ENCODE measurements at places on chromosomes 5 and 9.

DNA sequence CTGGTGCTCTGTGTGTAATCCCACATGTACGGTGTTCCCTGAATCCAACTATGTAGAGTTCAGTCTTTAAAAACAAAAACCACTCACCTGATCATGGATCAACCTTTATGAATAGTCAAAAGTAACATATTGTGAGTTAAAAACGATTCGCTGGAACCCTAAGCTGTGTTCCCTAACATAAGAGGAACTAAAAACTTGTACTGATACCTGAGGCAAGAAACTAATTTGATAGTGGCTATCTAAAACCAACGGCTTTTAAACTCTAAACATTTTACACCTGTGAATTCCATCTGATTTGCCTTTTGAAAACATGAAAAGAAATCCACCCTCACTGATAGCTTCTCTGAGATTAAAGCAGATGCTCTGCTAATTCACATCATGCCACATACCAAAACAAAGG is 101.5 kb downstream of the DEPDC1B start:
- DNase-seq, result no peak

DNA sequence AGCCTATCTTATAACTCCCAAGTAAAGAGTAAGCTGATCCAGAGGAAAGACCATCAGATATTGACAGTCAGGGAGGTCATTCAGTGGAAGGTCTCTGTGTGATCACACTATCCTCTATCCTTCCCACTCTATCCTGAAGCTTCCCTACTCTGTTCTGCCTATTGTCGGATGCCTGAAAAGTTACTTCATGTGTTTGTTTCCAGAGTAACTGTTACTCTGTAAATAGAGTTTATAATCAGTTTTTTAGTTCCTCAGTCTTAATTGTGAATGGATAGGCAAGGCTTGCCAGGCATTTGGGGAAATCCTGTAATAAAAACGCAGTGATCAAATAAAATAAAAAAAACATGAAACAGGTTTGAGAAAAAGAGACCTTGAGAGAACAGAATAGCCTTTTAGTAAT is 79.8 kb downstream of the XRCC4 start:
- no peak for DNase-seq

DNA sequence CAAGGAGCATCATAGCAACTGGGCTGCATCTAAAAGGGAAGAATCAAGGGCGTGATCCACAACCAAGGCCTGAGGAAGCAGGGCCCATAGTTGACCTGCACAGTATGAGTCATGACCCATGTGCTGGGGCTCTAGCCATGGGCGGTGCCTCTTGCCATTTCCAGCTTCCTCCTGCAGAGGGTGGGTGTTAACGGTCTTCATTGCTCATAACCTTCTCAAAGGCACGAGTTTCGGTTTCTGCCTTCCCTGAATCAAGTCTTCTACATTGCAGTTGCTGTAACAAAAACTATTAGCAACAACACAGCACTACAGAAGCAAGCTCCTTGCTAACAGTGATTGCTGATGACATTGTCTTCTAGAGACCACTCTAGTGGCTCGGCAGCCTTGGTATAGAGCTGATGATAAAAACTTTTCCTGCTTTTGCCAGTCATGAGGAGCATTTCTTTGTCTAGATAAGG is 66.9 kb downstream of the CTSL start:
- DNase-seq, result peak; percentile 75

DNA sequence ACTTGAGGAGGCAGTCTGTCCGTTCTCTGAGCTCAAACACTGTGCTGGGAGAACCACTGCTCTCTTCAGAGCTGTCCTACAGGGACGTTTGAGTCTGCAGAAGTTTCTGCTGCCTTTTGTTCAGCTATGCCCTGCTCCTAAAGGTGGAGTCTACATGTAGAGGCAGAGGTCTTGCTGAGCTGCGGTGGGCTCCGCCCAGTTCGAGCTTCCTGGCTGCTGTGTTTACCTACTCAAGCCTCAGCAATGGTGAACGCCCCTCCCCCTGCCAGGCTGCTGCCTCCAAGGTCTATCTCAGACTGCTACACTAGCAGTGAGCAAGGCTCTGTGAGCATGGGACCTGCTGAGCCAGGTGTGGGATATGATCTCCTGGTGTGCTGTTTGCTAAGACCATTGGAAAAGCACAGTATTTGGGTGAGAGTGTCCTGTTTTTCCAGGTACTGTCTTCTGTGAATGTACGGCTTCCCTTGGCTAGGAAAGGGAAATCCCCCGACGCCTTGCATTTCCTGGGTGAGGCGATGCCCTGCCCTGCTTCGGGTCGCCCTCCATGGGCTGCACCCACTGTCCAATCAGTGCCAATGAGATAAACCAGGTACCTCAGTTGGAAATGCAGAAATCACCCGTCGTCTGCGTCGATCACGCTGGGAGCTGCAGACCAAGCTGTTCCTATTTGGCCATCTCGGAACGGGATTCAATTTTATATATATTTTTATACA is 58.5 kb downstream of the CNTRL start:
- DNase-seq, result no peak

DNA sequence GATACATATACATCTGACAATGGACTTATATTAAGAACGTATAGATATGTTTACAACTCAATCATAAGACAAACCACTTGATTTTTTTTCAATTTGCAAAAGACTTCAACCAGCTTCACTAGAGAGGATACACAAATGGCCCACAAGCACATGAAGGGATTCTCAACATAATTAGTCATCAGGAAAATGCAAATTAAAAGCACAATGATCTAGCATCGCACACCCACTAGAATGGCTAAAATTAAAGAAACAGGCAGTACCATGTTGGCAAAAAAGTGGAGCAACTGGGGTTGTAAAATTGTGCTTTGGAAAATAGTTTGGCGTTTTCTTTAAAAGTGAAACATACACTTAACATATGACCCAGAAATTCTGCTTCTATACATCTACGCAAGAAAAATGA is 80.0 kb upstream of the TRIO start:
- DNase-seq, result no peak

GRCh38 chr5:68661237-68661636 is 432.6 kb upstream of the SLC30A5 start:
- DNase-seq, result no peak

- no peak for DNase-seq
Observed at GRCh38 chr5:54273715-54274114, 36.7 kb downstream of the ARL15 start.

GRCh38 chr5:102481054-102481715 is 17.6 kb downstream of the SLCO6A1 start:
- no peak for DNase-seq

DNA sequence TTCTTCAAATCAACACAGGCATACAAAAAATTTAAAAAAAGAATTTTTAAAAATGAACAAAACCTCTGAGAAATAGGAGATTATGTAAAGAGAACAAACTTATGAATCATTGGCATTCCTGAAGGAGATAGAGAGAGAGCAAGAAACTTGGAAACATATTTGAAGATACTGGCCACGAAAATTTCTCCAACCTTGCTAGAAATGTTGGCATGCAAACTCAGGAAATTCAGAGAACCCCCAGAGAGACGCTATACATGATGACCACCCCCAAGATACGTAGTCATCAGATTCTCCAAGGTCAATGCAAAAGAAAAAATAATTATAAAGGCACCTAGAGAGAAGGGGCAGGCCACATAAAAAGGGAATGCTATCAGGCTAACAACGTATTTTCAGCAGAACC is 472.5 kb downstream of the MTRR start:
- DNase-seq, result no peak

DNA sequence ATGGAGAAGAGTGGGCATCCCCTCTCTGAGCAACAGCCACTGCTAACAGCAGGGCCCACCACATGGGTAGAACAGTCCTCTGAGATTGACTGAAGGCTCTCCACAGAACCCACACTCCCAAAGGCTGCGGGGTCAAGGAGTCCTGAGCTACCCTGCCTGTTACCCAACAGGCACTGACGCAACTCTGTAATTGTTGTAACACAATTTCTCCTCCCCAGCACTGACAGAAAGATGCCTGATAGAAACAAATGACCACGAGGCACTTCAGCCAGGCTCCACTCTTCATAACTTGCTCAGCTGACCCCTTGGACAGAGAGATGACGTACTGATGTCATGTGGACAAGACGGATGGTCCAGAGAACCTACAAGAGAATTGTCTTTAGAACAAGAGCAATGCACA is 220.7 kb downstream of the SPOCK1 start:
- DNase-seq, result no peak

GRCh38 chr9:111151537-111151936 is 113.3 kb upstream of the LPAR1 start:
- no peak for DNase-seq
